ENCODE measurements at places on chromosomes 11 and 22.

DNA sequence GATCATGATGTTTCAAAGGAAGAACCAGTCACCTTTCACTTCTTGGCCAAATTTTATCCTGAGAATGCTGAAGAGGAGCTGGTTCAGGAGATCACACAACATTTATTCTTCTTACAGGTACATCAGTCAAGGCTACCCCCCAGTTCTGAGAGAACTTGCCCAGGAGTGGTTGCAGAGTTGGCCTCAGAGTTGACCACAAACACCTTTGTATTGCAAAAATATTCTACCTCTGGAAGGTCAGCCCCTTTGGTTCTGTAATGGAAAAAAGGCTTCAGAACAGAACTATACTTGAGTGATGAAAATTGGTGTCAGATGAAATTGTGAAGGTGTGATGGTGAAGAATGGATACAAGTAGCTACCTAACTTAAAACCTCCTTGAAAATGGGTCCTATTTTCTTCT is 35.7 kb downstream of the NF2 start:
- DNase-seq, result no peak

- DNase-seq, result no peak
These were observed at the start of gene PPP6R3 for GRCh38 chr11:68460741-68461574. Gene PPP6R3 (plus strand): TSS chr11:68460752. CDS start chr11:68537665, 76,913 bp downstream.

GRCh38 chr11:43686207-43686606 is 5.7 kb downstream of the HSD17B12 start:
- DNase-seq, result no peak

DNA sequence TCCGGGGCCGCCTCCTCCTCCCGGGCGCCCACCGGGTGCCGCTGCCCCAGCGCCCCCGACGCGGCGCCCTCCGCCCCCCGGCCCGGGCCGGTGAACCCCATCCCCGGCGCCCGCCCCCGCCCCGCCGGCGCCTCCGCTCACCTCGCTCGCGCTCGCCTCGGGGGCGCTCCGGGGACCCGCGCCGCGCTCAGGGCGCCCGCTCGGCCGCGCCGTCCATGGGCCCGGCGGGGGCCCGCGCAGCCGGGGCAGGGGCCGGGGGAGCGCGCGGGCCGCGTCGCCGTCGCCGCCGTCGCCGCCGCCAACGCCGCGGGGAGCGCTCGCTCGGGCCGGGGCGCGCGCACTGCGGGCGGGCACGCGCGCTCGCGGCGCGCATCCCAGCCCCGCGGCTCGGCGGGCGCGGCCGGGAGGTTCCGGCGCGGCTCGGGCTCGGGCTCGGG is 293 bp downstream of the DUSP8 start:
- DNase-seq, result no peak

DNA sequence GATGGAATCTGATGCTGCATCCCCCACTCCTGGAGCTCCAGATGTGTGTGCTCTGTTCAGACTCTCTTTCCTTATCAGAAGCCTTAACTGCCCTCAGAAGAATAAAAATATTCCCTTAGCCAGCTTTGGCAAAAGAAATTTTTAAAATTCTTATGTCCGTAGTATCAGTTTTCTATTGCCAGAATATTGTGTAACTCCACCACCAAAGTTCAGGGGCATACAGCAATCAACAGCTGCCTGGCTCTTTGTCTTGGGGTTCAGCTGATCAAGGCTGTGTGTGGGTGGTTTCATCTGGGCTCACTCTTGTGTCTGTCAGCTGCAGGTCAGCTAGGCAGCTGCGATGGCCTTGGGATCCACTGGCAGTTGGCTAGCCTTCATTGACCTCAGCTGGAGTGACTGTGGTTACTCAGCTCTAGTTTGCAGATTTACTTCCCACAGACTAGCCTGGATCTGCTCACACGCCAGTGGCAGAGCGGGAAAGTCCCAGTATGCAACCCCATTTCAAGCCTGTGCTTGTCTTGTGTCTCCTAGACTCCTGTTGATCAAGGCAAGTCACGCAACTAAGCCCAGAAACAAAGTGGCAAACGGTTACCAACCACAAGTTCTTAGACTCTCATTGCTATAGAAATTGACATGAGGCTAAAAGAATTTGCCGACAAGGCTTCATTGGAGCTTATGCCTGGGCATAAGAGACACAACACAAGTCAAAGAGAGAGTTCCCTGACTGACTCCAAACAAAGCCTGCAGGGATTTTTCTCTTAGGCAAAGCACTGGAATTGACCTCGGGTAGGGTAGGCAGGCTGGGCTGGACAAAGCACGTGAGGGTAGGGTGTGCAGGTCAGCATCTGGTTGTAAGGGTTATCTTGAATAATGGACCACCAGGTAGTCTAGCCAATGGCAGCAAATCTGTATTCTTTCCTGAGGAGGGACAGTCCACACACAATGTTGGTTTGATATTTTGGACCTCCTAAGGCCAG is 7.5 kb downstream of the TMEM138 start:
- DNase-seq, result no peak

- no peak for DNase-seq
These were observed 81.1 kb downstream of the BDNF start for GRCh38 chr11:27619039-27619574.

DNA sequence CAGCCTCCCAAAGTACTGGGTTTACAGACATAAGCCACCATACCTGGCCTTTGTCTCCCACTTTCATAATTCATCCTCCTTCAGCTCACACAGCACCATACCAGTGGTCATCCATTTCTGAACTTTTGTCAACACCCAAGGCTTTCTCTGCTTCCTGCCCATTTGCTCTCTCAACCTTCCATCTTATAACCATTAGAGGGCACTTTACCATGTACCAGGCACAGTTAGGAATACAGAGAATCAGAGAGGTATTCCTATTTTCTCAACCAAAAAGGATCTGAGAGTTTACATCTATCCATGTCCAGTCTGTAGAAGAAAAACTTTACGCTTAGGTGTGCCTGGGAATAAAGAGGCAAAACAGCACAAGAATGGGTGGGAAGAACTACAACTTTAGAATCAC is 397.6 kb downstream of the BUD13 start:
- DNase-seq, result no peak

- DNase-seq, result no peak
These were observed 39.4 kb downstream of the TRMU start for GRCh38 chr22:46374663-46375474.

All from NCI-H2107 (cell line).